OCI-LY7 (cell line): ENCODE measurements at places on chromosomes 2 and 18.

DNA sequence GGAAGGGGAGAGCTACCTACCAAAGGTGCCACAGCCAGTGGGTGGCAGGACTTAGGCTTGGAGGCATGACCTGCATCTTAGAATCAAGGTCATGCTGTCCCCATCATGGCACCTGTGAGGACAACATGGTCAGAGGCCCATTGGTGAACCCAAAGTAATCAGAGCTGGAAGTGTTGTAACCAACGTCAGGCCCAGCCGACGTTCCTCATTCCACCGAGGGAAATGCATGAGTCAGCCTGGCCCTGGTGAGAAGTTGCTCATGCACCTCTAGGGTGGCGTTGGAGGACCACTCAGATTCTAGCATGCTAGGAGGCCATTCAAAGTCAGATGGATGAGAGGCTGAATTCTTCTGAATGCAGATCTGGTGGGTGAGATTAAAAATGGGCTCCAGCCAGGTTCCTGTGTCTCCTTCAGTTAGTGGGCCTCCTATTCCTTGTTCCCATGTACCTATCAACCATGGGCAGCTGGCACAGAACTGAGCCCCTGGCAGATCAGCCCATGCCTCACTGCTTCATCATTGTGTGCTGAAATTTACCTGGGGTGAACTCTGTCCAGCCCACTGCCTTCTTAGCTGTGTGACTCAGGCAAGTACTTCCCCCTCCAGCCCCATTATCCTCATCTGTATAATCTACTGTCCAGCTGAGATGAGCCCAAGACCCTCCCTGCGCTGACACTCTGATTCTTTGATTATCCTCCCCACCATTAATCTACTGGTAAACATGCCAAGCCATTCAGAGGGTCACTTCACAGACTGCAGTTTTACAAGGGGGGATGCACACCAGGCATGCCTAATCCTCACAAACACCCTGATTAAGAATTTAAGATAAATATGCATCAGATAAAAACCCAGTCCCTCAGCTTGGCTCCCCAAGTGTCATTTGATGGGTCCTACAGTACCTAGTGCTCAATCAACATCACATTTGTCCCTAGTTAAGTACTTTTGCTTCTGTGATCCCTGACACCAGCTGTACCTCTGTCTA lies 14.0 kb downstream of the SLC14A2 start:
- DNase-seq: no peak

GRCh38 chr2:9271091-9271490 lies 64.5 kb downstream of the ASAP2 start:
- no peak for DNase-seq

GRCh38 chr2:122539311-122539710 lies 783.9 kb downstream of the TSN start:
- DNase-seq: no peak

- no peak for DNase-seq
These were observed 14.5 kb downstream of the CERS6 start for GRCh38 chr2:168470320-168471162.

DNA sequence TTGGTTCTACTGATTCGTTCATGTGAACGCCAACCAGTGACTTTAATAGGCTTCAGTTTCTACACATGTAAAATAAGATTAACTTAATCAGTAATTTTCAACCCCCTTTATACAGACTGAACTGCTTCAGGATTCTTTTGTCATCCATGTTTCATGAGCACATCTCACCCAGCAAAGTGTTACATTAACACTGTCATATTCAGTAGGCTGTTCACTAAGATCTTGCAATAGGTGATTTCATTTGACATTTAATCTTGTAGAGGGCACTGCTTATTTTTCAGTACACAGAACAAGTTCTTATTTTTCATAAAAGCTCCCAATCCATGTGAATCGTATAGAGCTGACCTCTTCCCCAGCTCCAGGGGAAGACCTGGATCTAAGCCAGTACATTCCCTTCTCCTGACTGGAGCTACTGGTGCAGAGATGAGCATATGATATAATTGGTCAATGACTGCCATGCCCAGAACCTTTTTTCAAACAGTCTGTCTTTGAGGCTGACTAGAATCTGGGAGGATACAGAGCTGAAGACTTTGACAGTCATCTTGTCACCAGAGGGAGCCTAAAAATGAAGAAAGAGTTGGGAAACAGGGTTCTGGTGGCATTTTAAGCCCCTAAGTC lies 72.2 kb upstream of the CHRNA1 start:
- DNase-seq: no peak

DNA sequence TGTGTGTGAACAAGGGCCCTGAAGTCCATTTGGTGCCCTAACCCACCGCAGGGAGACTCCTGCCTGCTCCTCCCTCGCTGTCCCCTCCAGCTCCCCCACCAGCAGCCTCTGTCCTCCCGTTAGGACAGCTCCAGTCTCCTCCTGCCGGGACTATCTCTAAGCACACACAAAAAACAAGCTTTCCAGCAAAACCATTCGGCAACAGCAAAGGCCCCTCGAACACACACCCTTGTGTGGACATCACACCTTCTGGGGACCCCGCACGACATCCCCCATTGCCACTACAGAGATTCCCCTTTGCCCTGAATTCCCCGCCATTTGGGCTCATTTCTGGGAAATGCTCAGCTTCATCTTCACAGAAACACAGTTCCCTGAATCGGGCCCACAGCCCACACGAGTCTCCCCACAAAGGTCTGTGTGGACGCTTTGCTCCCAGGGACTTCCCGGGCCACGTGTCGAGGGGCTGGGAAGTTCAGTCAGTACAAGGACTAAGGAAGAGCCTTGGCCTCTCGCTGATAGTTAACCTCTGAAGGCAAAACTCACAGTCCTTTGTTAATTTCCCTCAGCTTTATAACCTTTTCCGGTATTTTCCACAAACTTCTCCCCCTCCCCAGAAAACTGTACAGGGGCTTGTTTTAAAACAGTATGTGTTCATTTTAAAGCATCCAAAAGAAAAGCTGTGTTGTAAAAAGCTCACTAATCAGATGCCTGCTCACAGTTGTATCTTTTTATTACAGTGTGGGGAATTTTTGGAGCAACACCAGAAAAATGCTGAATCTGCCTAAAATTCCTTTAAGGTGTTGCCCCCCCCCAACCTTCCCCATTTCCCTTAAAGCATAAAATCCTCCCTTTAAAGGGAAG lies 25.9 kb downstream of the SMAD7 start:
- DNase-seq: no peak

GRCh38 chr2:3197308-3197707 lies 180.3 kb downstream of the EIPR1 start:
- no peak for DNase-seq

DNA sequence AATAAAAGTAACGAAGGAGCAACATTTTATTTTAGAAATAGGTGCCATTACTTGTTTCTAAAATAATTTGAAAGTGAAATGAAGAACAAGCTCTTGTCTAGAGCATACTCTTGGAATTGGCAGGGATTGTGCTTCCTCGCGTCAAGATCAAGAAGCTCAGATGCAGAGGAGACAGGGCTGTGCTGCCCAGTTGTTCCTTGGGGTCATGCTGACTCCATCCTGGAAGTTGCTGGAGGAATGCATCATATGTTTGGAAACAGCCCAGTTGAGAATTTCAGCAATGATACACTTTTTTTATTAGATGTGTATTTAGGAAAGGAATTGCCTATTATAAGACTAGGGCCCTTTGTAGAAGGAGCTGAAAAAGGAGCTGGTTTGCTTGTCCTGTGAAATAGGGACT lies 17.2 kb downstream of the LTBP1 start:
- DNase-seq: no peak

DNA sequence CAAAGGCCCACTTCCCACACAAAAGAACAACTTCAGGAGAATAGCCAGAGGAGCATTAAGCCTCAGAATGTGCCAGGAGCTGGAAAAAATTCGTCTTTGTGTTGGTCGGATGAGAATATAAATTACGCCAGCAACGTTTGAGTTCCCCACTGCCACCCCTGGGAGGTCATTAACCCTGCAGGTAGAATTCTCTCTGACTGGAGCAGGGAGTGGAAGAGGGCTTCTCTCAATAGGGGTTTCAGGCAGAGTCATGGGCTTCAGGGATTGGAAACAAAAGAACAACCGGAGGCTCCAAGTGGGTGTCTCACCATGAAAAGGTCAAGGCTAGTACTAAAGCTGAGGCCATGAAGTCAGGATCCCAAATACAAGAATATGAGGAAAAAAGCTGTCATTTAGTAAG lies 69.0 kb upstream of the DDX18 start:
- DNase-seq: no peak

DNA sequence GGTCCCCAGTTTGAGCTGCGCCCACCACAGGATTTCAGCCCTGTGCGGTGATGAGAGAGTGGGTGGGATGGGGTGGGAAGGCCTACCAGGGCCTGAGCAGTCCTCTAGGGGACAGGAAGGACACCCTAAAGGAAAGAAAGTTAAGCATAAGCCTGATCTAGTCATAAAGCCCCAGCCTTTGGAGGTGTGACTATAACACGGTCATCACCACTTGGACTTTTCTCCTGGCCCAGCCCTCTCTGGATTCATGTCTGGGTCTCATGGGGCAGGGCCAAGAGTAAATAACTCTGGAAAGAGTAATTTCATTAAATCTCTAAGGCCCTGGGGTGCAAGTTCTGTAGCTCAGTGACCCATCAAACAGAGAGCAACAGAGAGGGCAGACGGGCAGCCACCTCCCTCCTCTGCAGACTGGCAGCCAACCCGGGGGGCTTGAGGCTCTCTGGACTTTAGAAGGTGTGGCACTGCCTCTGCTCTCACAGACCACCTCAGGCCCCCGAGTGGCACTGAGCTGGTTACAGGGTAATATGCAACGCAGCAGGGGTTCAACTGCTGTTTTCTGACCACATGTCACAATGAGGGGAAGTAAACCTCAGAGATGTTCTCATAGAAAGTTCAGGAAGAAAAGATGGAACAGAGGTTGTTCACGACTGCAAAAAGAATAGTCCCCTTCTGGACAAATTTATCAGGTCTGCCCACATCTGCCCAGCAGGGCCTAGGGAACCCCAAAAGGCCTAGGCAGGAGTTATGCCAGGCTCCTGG lies 41.5 kb downstream of the TGFA start:
- no peak for DNase-seq

- DNase-seq: no peak
These were observed 10.2 kb downstream of the GPR55 start for GRCh38 chr2:230914886-230915285.

DNA sequence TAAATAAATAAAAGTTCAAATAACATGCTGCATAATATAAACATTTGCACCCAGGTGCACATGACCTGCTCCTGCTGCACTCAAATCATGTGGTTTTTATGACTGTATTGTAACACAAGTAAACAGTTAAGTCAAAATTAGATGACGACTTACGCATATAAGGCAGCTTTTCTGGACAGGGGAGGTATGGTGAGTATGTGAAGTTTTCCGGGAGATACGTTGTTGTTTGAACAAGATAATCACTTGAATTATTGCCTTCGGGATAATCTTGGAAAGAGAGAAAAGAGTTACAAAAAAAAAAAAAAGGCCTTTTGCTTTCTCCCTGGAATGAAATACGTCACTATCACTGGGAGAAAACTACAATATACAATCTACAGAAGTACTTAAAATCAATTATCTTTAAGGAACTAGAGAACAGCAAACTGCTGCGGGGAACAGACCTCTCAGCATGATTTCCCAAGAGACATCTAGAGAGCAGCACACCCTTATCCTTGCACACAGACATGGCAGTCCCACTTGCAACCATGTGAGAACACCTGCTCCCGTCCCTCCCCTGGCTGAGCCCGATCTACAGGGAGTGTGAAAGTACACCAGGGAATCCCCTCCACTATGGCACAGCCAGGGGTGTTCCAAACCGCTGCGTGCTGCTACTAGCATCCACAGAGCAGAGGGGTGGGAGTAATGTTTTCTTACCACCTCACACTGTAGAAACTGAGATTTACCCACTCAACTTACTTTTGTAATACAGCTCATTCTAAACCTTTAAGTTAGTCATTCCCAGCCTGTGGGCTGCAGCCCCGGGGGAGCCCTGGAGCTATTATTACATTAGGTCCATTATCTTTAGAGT lies 26.3 kb downstream of the B4GALT6 start:
- no peak for DNase-seq

DNA sequence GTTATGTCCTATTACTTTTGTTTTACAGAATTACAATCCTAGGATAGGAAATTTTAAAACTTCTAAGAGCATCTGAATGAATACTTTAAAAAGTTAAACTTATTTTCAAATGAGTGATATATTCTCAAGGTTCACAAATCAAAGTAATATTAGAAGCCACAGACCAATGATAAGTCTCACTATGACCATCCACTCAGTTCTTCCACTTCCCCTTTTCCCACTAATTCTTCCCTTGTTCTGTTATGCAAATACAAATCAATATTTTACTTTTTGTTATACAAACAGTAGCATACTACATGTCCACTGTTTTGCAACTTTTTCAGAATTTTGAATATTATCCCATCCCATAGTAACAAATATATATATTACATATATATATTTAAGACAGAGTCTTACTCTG lies 20.2 kb downstream of the USP37 start:
- DNase-seq: no peak

GRCh38 chr2:8204711-8205110 lies 477.1 kb upstream of the ID2 start:
- no peak for DNase-seq

DNA sequence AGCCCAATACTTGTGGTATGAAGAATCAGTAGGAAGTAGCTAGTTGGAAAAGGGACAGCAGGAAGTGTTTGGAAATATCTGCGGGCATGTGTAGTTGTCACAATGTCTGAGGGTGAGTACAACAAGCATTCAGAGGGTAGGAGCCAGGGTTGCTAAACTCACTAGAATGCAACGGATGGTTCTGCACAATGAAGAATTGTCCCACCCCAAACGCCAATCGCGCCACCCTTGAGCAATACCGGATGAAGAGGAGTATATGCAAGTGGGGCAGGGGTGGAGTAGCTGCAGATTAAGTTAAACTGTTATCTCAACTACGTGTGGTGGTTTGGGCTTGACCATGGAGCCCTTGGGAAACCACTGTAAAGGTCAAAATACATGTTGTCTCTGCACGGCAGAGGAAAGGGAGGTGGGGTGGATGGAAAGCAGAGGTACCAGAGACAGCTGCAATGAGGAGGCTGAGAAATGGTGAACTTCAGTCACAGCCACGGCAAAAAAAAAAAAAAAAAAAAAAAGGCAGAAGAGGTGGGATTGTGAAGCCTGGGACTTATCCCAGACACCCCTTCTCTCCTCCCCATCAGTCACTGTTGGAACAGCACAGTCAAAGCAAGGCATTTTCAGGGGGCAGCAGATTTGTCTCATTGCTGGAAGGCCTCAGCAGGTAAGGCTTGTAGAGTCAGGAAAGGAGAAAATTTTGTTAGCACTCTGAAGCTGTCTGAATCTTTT lies 5.2 kb downstream of the CCL20 start:
- DNase-seq: no peak

- DNase-seq: no peak
These were observed 74.8 kb downstream of the RBMS1 start for GRCh38 chr2:160418853-160419252.

GRCh38 chr2:222637067-222637466 lies 18.8 kb downstream of the FARSB start:
- no peak for DNase-seq

DNA sequence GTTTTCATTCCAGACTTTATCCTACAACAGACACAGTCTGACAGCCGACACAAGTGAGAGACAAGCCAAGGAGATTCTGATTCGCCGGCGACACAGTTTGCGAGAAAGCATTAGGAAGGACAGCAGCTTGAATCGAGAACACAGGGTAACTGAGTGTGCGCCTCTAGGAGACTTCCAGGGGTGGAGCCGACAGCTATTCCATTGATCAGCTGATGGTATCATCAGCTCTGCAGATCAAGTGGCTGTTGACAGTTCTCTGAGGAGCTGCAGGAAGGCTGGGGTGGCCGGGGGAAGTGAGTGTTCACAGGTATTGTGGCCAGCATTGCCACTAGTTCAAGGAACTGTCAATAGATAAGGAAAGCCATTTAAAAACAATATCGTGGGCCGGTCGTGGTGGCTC lies 57.3 kb upstream of the TMEM182 start:
- no peak for DNase-seq

- no peak for DNase-seq
These were observed 131.3 kb downstream of the COMMD1 start for GRCh38 chr2:62036761-62037250.
